Stimulated activated CD8-positive, alpha-beta memory T cell treated with anti-CD3 and anti-CD28 coated beads, Interleukin-15, amount 100 ng/mL, for 24 hours (primary cell): ENCODE measurements at places on chromosomes 2 and 18.

- DNase-seq, result no peak
Measured at GRCh38 chr18:66457245-66457644, 146.6 kb downstream of the CDH19 start.

- no peak for DNase-seq
Measured at GRCh38 chr2:30206461-30207430, 24.6 kb upstream of the LBH start.

- no peak for DNase-seq
Measured at GRCh38 chr2:3479430-3480320, 39.7 kb downstream of the ADI1 start.

- no peak for DNase-seq
Measured at GRCh38 chr2:138640921-138641676, 139.1 kb downstream of the NXPH2 start.

GRCh38 chr18:20988726-20989125, 122.9 kb downstream of the ROCK1 start:
- no peak for DNase-seq

DNA sequence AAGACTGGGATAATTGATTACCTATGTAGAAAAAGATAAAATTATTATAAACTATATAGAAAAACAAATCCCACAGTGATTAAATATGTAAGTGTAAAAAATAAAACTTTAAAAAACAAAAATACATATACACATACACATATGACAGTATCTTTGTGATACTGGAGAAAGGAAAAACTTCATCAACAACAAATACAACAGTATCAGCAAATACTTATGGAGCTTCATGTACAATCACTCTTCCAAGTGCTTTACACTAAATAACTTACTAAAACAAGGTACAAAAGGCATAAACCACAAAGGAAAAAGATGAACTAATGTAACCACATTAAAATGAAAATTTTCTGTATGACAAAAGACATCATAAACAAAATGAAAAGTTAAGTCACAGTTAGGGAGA, 24.1 kb upstream of the GFPT1 start:
- DNase-seq, result no peak
